NCI-H526 (cell line): ENCODE measurements at places on chromosomes 2 and 18.

DNA sequence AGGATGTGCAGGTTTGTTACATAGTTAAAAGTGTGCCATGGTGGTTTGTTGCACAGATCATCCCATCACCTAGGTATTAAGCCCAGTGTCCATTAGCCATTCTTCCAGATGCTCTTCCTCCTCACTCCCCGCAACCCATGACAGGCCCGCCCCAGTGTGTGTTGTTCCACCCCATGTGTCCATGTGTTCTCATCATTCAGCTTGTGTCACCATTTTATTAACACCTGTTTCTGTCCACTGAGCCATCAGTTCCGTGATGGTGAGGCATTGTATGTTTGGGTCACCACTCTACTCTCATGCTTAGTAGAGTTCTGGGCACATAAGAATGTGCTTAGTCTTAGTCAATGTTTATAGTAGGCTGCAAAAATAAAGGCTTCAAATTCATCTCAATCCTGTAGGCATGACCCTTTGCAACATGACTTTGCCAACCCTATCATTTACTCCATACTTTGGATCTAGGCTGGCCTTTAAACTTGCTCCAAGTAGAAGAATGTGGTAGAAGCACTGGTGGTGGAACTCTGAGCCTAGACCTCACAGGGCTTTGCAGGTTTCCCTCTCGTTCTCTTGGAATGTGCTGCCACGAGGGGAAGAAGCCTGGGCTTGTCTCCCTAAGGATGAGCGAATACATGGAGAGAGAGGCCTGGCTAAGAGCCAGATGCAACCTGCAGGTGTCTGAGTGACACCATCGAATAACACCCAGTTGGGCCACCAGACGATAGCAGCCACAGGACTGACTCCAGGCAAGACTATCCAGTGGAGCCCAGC is 161.5 kb downstream of the NAPG start:
- DNase-seq = no peak

DNA sequence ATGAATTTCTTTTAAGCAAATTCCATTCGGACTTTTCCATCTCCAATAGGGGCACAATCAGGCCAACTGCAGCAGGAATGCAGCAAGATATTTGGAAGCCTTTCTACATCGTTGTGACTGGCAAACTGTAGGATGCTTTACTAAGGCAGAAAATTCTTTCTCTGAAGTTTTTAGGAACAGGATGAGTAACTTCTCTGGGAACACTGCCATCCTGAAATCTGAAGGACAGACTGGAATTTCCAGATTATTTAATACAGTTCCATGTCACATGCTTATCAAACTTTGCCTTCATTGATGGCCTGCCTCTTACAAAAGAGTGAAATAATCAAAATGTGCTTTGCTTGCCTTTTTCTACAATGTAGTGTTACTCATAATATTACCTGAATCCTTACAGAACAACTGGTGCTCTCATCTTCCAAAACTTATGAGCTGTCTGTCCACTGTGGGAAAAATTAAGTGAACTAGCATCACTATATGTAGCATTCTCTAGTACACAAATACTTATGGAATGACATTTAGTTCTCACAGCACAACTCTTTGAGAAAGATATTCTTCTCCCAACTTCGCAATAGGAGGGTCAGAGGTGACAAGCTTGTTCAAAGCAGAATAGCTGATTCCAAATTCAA is 32.0 kb upstream of the MAP2 start:
- no peak for DNase-seq

DNA sequence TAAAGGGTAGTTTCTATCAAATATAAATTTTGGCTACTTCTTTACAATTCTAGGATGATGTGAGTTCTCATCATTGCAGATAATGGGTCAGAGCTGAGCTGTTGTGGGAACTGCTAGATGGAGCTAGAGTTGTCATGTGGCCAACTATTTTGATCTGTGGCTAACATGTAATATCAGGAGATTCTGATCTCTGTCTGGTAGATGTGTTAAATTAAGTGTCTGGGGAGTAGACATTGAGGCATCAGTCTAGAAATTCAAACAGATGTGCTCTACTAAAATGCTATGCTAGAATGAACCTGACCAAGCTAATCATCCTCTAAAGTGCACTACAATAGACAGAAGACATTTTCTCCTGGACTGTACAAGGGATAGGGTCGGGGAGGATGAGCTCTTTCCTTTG is 30.3 kb upstream of the DARS1 start:
- no peak for DNase-seq

DNA sequence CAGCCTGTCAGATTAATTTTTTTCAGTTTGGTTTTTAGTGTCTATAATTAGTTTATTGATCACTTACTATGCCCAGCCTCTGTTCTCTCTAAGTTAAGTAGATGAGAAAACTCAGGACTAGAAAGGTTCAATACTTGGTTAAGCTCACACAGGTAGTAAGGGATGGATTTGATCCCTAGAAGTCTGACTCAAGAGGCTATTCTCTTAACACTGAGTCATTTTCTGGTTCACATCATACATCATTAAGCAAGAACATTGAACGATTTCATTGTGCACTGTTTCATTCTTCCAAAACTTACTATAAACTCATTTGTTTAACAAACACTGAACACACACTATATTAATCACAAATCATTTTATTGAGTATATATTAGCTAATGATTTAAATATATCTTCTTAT is 54.1 kb upstream of the SLC38A11 start:
- DNase-seq = no peak

- no peak for DNase-seq
These were observed 166.7 kb upstream of the ZNF521 start for GRCh38 chr18:25518716-25519053.

GRCh38 chr2:100612388-100613000 is 49.7 kb downstream of the PDCL3 start:
- DNase-seq = no peak

DNA sequence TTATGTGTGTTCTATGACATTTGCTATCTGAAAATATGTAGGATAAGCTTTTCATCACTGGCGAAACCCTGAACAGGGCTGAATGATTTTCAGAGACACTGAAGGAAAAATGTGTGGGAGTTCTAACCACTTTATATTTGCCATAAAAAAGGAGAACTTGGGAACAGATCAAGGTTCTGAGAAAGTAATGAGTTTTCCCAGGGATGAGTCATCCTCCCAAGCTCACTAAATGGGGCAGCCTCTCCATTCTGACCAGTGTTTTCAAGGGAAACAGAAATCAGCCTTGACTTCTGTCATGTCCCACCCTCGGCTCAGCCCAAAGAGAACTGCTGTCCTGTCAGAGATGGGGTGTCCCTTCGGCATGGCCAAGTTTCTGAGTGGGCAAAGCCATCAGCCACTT is 2109.8 kb upstream of the CELF4 start:
- no peak for DNase-seq

- DNase-seq = no peak
These were observed 246.3 kb upstream of the NRP2 start for GRCh38 chr2:205435970-205436369.
